ENCODE measurements at places on chromosomes 5 and 9.

- no peak for DNase-seq
Measured at GRCh38 chr9:130927995-130928900, 10.8 kb downstream of the FIBCD1 start.

DNA sequence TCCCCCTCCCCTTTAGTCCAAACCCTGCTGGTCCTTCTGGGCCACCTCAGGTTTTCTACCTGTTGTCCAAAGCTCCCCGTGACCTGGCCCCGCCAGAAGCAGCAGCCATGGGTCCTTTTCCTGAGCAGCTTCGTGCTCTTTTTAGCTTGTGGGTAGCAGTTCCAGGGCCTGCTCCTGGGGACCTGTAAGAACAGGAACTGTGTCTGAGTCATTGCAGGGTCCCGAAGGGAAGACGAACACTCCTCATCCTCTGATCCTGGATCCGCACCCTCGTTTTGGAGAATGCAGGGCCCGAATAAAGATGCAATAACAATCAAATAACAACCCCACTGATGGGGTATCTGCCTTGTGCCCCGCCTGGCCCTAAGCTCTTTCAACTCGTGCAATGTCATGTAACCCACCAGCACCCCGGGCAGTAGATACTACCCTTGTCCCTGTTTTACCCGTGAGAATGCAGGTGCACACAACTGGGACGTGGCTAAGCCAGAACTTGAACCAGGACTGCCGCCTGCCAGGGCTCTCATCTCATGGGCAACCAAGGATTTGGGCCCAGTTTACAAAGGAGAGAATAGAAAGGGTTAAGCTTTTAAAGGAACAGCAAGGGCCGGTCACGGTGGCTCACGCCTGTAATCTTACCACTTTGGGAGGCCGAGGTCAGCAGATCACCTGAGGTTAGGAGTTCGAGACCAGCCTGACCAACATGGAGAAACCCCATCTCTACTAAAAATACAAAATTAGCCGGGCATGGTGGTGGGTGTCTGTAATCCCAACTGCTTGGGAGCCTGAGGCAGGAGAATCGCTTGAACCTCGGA is 33.2 kb downstream of the NEK6 start:
- no peak for DNase-seq

DNA sequence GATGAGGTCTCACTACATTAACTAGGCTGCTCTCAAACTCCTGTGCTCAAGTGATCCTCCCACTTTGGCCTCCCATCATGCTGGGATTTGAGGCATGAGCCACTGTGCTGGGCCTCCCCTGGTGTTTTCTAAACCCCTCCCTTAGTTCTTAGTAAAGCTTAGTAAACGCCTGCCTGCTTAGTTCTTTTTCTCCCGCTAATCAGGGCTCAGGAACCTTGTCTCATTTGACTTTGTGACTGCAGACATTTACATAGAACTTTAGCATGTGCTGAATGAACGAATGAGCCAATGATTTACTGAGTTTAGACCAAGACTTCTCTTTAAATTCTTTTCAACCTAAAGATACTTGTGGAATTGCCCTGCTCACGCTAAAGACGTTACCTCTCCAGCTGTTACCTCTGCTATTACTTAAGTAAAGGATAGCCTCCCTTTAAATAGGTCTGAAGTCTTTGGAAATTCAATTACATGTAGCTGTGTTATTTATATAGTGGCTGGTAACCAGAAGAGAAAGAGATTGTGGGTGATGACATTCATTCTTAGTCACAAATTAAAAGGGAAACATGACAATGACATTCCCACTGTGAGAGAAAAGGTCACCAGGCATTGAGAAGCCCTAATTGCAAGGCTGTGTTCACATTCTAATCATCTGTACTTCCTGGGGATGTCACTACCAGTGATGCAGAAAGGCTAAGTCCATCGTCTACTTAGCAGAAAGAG is 18.6 kb upstream of the SUSD1 start:
- DNase-seq = no peak

DNA sequence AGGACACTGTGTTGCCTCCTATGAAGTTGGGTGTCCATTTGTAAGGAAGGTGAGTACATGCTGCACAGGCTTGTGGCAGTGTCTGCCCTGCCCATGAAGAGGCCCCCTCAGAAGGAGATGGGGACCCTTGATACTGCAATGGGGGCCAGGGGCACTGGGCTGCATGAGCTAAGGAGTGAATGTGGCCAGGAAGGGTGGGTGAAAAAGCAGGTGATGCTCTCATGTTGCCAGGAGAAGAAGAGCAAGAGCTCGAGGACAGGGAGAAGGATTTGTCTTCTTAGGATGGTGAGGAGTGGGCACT is 76.1 kb downstream of the NSUN2 start:
- no peak for DNase-seq

GRCh38 chr5:158801268-158801667 is 298.4 kb downstream of the EBF1 start:
- DNase-seq = no peak

- no peak for DNase-seq
Measured at GRCh38 chr5:125549322-125549911, 803.0 kb upstream of the ZNF608 start.

DNA sequence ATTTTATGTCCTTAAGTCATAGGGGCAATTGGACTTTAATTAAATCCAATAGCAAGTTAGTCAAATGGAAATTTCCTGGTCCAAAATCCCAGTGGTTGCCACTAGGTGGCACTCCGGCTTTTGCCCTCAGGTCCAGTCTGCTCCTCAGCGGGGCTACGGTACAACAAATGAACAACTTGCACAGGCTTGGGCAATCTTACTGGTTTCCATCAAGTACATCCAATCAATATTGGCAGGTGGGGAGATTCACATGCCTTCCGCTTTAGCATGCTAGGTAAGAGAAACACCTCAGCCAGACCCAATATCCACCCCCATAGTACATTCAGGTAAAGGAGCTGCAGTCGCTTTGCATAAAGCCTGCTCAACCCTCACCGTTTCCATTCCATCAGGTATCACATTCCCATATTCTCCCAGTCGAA is 6.3 kb upstream of the MXD3 start:
- peak; percentile 37 for DNase-seq

DNA sequence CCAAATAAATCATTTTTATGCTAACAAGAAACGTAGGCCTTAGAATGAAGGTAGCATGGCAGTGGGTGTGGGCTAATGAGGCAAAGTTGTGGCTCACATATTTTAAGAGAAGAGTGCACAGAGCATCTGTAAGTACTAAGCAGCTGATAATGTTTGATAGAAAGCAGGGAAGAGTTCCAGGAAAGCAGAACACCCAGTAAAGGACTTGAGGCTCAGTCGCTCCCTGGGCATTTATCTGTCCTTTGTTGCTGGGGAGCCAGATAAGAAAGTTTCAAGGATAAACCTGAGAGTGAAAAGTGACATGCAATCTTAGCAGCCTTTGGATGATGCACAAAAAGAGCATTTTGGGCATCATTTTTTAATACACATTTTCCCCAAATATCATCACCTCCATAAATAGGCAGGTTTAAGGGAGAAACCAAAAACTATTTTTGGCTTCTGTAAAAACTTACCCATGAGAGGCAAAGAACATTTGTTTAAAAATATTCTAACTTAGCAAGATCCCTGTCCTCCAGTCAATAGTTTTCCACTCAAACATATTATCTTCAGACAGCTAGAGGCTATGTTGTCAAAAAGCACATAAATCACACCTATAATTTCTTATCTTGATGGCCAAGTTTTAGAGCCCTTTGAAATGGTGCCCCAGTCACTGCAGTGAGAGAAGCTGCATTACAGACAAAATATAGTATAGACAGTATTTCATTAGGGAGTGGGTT is 3.4 kb downstream of the FREM1 start:
- no peak for DNase-seq

DNA sequence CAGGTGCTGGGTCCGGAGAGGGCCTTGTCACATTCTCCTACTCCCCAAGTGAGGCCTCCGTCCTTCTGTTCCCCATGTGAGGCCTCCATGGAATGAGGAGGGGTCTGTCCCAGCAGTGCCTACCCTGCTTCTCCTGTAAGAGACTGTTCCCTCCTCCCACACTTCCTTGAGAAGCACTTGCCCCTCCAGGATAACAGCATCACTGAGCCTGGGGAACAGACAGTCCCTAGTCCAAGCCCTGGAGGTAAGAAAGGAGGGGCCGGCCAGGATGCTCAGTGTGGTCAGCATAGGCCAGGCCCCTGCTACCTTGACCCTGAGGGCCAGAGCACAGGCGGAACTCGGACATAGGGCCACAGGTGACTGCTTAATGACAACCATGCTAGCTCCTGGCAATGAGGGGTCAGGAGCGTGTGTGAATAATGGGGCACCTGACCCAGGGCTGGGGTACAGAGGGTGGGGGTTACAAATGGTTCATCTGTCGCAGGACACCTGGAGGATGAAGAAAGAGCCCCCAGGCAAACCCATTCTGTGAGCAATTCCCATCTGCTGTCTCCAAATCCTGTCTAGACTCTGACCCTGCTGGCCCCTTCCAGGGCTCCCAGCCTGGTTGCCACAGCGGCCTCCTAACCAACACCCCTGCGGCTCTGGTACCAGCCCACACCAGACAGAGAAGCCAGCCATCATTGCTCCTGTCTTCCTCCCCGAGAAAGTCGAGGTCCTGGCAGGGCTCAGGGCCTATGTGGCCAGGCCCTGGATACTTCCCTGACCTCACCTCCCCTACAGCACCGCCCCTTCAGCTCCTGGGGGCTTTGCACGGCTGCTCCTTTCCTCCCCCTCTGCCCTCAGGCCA is 20.3 kb downstream of the RALGDS start:
- DNase-seq = no peak

DNA sequence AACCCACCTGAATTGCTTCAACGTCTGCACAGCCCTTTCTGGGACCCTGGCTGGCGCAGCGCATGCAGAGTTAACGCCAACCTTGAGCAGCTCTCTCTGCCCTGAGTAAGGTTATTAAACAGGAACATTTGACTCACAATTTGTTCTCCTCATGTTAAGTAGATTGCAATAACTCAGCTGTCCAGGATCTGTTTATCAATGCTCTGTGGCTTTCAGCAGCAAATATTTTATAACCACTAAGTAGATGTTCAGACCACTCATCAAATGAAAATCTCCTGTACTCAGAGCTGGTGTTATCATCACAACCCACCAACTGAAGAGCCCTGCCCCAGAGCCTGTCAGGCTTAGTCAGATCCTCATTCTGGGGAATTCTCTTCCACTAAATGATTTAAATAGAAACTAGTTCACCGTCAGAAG is 403.0 kb downstream of the ZNF608 start:
- DNase-seq = no peak

DNA sequence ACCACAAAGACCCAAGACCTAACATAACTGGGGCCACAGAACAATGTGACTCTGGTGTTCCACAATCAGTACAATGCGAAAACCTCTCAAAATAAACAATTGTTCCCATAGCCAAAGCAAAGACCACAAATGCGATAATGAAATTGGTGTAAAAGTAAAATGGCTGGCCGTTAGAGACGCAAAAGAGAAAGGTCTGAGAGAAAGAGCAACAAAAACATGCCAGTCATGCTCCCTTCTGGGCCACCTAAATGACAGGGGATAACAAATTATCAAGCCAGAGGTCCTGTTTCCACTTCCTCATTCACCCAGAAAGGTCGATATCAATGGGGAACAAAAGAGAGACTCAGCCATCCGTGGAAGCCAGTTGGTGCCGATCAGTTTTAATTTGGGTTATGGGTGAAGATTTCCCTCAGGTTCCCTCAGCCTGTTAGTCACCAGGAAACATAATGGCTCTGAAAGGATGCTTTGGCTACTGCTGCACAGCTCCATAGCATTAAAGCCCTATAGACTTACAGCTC is 9.2 kb upstream of the CFAP95 start:
- DNase-seq = no peak

DNA sequence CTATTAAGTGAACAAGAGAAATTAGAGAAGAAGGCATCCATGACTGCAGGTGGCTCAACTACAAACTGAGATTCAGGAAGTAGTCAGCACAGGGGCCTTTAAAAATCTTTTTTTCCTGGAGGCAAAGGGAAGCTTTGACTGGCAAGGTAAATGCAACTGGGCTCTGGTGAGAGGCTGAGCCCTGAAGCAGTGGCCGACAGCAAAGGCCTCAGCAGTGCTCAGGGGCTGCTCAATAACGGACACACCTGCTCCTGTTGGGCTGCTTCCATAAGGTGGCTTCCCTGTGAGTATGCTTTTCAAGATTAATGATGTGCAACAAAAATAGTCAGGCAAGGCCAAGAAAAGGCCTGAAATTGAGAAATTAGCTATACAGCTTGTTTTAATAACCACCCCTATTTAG is 134.2 kb upstream of the RGMB start:
- DNase-seq = no peak

GRCh38 chr9:97447001-97447400 is 35.1 kb downstream of the TDRD7 start:
- no peak for DNase-seq

DNA sequence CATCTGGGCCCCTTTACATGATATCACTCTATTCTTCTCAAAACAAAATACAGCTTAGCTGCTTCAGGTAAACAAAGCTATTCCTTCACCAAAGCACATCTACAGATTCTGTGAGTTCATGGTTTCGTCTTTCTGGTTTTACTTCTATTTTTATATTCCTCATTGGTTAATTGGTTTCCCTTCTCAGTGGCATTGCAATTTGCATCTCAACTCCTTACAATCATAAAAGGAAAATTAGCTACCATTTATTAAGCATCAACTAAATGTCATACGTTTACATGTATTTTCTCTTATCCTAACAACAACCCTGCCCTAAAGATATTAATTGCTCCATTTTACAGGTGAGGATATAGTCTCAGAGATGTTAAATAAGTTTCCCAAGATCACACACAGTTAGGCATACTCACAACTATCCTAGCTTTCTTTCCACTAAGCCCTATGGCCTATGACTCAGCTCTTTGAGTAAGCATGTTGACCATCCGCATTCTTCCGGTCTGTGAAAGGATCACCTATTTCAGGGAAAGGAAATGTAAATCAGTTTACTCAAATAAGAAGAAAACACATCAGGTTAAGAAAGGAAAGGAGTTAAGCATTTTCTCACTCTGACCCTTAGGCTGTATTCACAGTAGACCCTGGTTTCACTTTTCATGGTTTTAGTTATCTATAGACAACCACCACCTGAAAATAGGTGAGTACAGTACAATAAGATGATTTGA is 146.1 kb downstream of the CAAP1 start:
- DNase-seq = no peak

- DNase-seq = no peak
Measured at GRCh38 chr9:126411948-126412284, 85.3 kb downstream of the MVB12B start.

- no peak for DNase-seq
Measured at GRCh38 chr5:67748165-67748690, 467.3 kb upstream of the PIK3R1 start.

DNA sequence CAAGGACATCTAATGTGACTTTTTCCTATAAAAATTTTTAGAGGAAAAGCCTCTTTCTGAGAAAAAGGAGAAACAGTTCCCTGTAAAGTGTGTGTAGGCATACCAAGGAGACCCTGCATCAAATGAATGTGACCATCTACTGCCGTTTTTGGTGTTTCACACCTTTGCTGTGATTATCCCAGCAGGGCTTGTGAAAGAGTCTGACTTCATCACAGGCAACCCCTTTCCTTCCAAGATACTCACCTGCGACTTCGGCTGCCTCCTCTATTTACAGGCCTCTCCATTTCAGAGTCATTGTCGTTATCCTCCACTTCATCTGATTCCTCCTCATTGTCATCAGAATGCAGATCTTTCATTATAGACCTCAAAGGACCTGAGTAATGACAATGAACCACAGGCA is 259.1 kb downstream of the MLLT3 start:
- no peak for DNase-seq

Data from NCI-H1694 (cell line).